ENCODE measurements at places on chromosomes 3 and 15.

GRCh38 chr3:122816587-122816986, 21.7 kb downstream of the SLC49A4 start:
- no peak for DNase-seq

- DNase-seq = no peak
Measured at GRCh38 chr3:25478964-25479726, 51.1 kb downstream of the RARB start.

GRCh38 chr3:80234706-80235105, 466.9 kb upstream of the ROBO1 start:
- no peak for DNase-seq

DNA sequence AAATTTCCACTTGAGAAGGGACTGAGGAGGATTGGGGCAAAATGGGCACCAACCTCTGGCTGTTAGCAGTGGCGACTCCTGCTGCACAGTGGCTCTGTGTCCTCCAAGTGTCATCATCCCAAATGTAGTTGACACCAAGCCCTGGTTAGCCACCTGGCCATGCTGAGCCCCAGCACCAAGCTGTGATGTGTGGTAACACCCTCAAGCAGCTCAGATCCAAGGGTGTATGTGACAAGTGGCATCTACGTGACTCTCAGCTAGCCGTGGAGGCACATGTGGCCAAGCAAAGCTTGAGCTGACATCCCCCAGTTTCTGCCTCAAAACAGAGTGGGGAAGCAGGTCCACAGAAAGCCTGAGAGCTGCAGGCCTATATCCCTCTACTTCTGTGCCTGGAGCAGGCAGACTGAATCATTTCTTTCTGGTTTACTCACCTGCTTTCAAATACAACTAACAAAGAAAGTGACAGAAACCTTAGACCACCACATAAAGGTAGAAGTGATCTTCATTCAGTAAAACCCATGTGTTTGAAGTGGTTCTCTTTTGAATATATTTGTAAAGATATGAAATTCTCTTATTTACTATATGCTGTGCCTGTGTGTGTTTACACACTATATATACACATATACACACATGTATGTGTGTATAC, 40.0 kb downstream of the FOXP1 start:
- DNase-seq = no peak

DNA sequence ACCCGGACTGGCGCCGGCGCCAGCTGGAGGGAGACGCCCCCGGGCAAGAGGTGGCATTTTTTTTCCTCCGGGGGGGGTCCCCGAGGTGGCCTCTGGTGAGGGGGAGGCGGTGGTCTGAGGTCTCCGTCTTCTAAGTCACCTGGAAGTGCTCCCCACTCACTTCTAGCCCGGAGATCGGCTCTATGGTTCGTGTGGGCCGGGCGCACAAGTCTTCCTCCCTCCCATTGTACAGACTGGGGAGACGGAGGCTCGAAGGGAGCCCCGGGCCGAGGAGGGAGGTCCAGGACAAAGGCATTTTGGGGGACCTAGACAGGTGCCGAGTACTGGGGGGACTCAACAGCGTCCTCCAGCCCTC, 4.4 kb downstream of the GATA2 start:
- DNase-seq = no peak

- no peak for DNase-seq
Measured at GRCh38 chr15:53473435-53473834, 286.0 kb downstream of the WDR72 start.

DNA sequence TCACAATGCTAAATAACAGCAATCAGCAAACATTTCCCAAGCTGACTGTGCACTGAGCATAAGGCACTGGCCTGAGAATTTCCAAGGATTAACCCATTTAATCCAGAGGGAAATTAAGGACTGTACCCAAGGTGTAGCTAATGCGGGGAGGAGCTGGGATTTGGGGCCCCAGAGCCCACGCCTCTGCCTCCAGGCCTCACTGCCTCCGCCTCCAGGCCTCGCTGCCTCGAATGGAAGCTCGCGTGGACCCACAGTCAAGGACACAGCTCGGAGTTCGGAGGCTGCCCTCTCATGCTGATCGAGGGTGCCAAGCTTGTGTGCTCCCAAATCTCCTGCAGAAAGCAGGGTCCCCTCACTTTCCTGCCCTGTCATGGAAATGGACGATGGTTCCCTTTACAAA, 76.5 kb upstream of the SNRPA1 start:
- no peak for DNase-seq

DNA sequence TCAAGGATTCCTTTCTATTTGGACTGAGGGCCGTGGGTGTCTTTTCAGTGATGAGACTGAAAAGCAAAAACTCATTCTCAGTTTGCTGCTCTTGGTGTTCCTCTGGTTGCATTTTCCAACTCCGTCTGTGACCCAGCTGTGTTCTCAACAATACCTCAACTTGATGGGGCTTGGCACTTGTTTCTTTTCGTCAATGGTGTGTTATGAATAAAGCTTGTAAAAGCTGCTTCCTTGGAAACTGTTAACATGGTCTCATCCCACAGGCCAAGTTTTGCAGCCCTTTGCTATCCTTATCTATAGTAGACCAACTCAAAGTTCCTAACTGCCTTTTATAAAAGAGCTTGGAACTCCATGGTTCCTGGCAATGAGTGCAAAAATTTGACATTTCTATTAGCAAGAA, 142.5 kb upstream of the UBE2E1 start:
- no peak for DNase-seq

GRCh38 chr3:189304465-189305351, 132.9 kb downstream of the TPRG1 start:
- no peak for DNase-seq

DNA sequence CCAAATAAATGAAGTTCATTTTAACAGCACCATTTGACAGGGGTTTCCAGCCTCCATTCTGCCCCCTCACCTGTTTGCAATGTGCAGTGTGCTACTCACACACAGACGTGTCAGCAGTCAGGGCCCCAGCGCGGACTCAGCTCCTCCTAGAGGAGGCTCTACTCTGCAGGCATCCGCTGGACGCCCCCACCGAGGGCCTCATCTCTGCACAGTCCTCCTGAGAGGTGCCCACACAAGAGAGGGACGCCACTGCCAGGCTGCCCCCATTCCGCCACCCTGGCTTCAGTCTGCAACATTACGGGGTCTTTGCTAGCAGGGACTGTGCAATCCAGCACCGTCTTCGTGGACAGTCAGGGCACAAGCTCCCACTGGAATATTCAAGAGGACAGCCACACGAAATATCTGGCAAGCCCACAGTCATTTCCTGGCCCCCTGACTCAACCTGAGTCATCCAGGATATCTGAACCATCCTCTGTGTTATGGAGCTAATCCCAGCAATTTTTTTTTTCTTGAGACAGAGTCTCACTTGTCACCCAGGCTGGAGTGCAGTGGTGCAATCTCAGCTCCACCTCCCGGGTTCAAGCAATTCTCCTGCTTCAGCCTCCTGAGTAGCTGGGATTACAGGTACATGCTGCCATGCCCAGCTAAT, 255.0 kb downstream of the OCA2 start:
- DNase-seq = no peak

DNA sequence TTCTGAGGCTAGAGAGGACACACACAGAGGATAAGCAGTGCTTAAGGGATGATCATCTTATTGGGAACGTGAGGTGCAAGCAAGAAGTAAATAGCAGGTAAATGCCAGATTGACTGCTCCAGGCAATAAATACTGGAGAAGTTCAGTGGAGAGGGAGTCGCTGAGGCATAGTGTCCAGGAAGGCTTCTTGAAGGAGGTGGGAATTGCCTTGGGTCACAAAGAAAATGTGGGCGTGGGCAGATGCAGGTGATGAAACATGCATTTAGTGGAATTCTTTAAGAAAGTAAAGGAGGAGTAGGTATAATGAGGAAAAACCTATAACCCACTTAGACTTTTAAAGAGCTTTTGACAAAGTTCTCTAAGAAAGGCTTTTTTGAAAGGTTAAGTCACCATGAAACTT, 7.4 kb upstream of the SEMA5B start:
- DNase-seq = no peak

GRCh38 chr3:122100591-122101463, 45.7 kb downstream of the CD86 start:
- peak; percentile 24 for DNase-seq

DNA sequence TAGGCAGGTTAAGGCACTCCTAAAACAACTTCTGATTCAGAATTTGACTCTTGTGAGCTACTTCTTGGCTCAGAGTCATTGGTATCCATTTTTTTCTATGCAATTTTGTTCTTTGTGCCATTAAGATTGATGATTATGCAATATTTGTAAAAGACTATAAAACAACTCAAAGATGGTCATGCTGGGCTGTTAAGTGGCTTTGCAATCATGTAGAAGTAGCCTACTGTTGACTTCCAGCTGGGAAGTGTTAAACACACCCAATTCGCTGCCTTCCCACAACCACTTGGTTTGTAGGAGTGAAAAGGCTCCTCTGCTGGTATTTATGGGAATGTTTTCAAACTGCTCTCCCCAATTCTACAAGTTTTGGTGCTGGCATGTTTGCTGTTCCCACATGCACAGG, 74.7 kb upstream of the COL6A6 start:
- no peak for DNase-seq

- no peak for DNase-seq
Measured at GRCh38 chr15:51888593-51889195, 59.2 kb downstream of the TMOD3 start.
